Pancreas (tissue), 10 donors: ENCODE measurements at places on chromosomes 13 and 19. TPM values are rescaled to one million over a fixed set of nuclear protein-coding genes. Genes with fewer than 3 reads are reported as not detected.

The TMC4 gene
- 80.0 TPM for polyA plus RNA-seq

The LACC1 gene
- 2.5 TPM for polyA plus RNA-seq

The ZNF723 gene
- polyA plus RNA-seq: not detected

The OR7E24 gene
- polyA plus RNA-seq: not detected

The ZNF708 gene
- polyA plus RNA-seq: 5.1 TPM

The SIGLEC9 gene
- 1.0 TPM for polyA plus RNA-seq

The NLRP11 gene
- polyA plus RNA-seq: 0.04 TPM

The NKPD1 gene
- polyA plus RNA-seq: 0.33 TPM

The ZNF776 gene
- polyA plus RNA-seq: 2.9 TPM

The VSIG10L gene
- polyA plus RNA-seq: 0.99 TPM

The CNMD gene
- polyA plus RNA-seq: 0.23 TPM

The APC2 gene
- polyA plus RNA-seq: 0.05 TPM

The SIPA1L3 gene
- 33.5 TPM for polyA plus RNA-seq

The TEKTIP1 gene
- polyA plus RNA-seq: 5.6 TPM

The KCNJ14 gene
- 0.49 TPM for polyA plus RNA-seq

The C19orf81 gene
- polyA plus RNA-seq: not detected

The CDX2 gene
- polyA plus RNA-seq: 6.9 TPM

The TGFBR3L gene
- polyA plus RNA-seq: 2.2 TPM

The IRGC gene
- polyA plus RNA-seq: not detected

The KASH5 gene
- polyA plus RNA-seq: 1.7 TPM

The TMEM59L gene
- 8.9 TPM for polyA plus RNA-seq

The OR7D2 gene
- 0.04 TPM for polyA plus RNA-seq

The HIPK4 gene
- polyA plus RNA-seq: 0.08 TPM

The ZNF726 gene
- polyA plus RNA-seq: 0.87 TPM

The HSPB6 gene
- polyA plus RNA-seq: 42.2 TPM

The TNNT1 gene
- not detected for polyA plus RNA-seq

The CCDC70 gene
- polyA plus RNA-seq: not detected

The LGALS7B gene
- polyA plus RNA-seq: 0.38 TPM

The LAIR1 gene
- polyA plus RNA-seq: 3.1 TPM

The ADGRL1 gene
- polyA plus RNA-seq: 10.1 TPM

The MBD3L3 gene
- polyA plus RNA-seq: not detected

The ZNF554 gene
- polyA plus RNA-seq: 5.2 TPM

The PLPPR3 gene
- 0.05 TPM for polyA plus RNA-seq

The PPP1R12C gene
- 174 TPM for polyA plus RNA-seq

The NALCN gene
- polyA plus RNA-seq: 2.7 TPM

The ZNF222 gene
- 3.6 TPM for polyA plus RNA-seq

The RABAC1 gene
- polyA plus RNA-seq: 134 TPM

The FGF21 gene
- polyA plus RNA-seq: not detected
